ENCODE measurements at places on chromosomes 13 and 19.

DNA sequence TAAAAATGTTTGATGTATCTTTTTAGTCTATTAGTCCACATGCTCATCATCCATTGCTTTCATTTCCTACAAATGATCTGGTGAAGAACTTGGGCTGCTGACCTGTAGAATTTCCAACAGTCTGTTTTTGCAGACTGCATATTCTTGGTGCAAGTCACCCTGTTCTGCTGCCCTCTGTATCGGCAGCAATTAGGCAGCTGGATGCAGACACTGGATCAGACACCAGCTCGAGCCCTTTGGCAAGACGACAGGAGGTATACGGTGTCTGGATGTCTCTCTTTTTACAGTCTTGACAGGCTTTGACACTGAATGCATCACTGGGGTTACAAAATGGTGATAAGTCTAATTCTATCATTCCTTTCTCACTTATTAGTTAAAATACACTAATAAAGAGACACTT, 21.8 kb downstream of the MTRF1 start:
- DNase-seq: no peak

GRCh38 chr19:3098141-3098514, 4.0 kb downstream of the GNA11 start:
- DNase-seq: peak; percentile 47

- DNase-seq: no peak
Measured at GRCh38 chr13:50192272-50192813, 177.1 kb downstream of the KCNRG start.

GRCh38 chr13:32262619-32263018, 52.5 kb downstream of the ZAR1L start:
- no peak for DNase-seq

- DNase-seq: peak; percentile 30
Measured at GRCh38 chr13:98503175-98504028, 73.5 kb downstream of the STK24 start.

GRCh38 chr19:29761575-29762232, 46.6 kb upstream of the C19orf12 start:
- no peak for DNase-seq

DNA sequence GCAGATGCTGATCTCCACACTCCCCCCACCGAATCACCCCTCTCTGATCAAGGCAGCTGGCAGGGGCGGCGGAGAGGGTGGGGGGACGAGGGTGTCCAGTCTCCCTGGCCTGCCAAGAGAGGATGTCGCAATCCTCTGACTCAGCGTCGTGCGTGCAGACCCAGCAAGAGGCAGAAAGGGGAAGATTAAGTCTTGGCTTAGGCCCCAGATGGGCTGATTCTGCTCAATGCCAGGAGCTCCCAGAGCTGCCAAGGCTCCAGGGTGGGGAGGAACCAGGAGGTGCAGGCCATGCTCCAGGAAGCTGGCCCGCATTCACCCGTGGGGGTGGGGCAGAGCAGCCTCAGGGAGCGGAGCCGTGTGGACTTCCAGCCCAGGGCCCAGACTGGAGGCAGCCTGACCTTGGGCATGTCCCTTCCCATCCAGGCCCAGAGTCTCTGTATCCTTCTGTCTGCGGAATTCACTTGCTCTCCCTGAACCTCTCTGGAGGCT, 6.6 kb upstream of the BCL3 start:
- DNase-seq: peak; percentile 100

GRCh38 chr19:42134535-42135070, 2.4 kb upstream of the POU2F2 start:
- no peak for DNase-seq

DNA sequence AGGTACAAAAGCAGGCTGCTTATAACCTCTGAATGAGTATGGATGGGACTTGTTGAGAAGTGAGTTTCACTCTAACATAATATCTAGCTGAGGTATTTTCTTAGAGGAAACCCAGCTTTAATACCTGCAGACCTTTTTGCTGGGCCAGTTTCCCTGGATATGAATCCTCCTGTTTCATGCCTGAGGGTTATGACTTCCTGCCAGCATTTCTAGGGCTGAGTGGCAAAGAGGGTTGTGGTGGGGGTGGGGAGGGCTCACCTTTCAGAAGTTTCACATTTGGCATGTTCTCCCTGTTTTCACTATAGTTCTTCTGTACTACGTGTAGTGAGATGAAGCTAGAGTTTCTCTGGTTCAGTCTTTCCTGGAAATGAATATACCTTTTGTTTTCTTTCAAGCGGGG, 73.7 kb downstream of the LACC1 start:
- DNase-seq: no peak

DNA sequence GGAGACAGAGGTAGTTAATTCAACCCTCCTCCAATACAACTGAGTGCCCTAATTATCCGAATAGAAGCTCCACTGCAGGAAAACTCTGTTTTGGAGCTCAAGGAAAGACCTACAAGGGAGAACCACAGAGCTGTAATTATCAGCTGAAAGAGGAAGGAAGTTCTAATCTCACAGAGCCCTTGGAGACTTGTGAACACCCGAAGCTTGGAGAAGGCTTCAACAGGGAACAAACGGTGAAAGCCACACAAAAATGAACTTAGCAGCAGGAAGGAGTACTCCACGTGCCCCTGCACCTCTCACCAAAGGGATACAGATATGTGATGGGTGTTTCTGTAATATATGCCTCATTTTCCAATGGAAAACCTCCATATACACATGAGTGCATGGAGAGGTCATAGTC, 61.1 kb downstream of the IRS2 start:
- DNase-seq: no peak

- DNase-seq: no peak
Measured at GRCh38 chr19:54877471-54877870, 3.4 kb downstream of the FCAR start.

- DNase-seq: no peak
Measured at GRCh38 chr13:58721273-58721672, 1089.7 kb downstream of the PCDH17 start.

DNA sequence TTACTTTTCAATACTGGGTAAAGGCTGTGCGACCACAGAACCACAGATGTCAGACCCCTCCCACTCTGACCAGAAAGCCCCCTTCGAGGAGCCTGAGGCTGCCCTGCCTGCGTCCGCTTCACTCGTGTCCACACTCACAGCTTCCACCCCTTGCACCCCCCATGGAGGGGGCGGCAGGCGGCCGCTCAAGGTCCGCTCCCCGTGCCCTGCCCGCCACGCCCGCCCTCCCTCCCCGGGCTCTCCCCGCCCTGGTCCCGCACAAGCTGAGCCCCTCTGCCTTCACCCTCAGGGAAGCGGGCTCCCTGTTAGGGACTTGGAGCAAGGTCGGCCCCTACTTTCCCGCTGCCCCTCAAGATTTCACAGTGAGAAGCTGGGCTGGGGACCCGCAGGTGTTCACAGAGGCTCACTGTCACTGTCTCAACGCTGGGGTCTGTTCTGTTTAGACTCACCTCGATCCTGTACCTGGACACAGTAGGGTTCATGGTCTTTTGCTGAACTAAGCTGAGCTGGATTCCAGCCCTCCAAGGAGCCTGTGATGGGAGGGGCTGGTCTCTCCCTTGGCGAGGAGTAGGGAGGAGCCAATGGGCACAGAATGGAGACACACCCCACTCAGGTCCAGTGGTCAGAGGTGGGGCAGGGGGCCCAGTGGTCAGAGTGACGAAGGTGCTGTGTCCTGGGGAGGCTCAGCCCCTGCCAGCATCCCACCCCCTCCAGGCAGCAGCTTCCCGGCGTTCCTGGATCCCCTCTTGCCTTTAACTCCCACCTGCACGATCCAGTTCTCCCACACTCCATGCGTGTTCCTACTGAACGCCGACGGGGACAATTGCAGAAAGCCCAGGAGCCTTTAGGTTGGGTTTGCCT, 69.5 kb downstream of the SPACA7 start:
- DNase-seq: no peak

DNA sequence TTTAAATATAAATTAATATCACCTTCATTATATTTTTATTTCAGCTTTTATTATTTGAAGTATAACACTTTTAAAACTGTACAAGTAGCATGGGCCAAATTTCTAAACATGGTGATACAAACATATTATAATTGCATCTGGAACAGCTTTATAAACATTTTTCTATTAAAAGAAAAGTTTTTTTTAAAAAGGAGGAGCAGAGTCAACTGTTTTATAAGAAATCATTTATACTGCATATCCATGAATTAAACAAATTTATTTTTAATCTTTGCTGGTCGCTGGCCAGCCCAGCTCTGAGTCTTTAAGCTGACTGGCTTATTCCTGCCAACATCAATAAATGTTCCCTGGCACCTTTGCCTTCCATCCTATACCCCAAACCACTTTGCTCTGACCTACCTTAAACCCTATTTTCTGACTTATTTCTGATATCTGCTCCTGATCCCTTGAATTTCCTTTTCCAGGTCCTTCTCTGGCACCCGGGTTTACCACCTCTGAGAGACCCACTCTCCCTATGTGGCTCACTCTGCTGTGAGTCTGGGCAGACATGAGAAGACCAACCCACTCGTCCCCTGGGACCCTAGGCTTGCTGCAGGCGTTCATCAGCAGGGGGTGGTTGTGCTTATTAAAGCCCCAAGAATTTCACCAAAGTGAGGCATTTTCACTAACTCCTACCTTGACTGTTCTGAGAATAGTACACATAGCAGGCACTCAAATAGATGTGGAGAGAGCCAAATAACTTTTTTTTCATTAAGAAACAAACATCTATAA, 220.3 kb downstream of the KLF12 start:
- DNase-seq: peak; percentile 75

DNA sequence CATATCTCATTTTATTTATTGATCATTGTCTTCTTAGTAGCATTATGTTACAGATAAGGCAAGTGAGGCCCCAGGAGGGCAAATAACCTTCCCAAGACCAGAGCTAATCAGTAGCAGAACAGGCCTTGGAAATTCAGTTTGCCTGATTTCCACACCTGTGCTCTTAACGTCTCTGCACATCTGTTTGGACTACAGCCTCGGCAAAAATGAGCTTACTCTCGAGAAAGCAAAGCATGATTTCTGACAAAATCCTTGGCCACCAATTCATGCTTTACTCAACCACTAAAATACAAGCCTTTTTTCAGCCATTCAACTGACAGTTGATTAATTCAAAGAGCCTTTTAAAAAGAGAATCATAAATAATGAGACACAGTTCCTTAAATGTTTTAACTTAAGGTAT, 309.3 kb upstream of the HTR2A start:
- DNase-seq: no peak

DNA sequence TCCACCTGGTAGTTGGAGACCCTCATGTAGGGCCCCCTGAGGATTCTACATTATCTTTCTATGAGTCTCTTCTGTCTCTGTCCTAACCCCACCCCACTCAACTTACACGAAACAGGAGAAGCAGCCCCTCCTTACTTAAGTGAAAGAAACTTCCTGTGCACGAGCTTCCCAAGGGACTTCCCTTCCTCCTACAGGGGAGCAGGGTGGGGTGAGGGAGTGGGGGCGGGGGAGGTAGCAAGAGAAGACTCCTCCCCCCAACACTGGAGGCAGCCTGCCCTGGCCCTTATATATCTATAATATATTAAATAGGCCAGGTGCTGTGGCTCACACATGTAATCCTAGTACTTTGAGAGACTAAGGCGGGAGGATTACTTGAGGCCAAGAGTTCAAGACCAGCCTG, 5.5 kb upstream of the PDE4C start:
- no peak for DNase-seq

DNA sequence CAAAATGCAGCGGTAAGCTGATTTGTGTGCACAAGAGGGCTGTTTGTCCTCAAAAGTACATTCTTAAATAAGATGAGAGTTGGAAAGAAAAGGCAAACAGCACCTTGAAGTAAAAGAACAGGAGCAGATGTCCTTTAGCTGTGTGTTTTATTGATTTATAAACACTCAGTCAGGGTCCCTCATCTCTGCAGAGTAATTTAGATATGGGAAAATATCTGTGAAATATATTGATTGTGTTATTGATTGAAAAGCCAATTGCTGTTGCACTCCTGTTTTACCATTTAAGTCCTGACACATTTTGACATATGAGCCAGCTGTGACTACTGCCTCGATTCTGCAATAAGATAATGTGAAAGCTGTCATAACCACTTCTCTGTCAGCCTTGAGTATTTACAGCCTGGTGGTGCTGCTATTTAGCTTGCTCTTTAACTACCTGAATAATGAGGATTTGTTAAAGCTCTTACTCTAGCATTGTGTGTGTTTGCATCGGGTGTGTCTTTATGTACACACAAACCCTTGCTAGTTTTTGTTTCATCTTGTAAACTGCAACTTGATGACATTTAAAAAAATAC, 550.1 kb downstream of the DACH1 start:
- no peak for DNase-seq

GRCh38 chr19:7679771-7680605, 645 bp upstream of the TRAPPC5 start:
- DNase-seq: no peak

DNA sequence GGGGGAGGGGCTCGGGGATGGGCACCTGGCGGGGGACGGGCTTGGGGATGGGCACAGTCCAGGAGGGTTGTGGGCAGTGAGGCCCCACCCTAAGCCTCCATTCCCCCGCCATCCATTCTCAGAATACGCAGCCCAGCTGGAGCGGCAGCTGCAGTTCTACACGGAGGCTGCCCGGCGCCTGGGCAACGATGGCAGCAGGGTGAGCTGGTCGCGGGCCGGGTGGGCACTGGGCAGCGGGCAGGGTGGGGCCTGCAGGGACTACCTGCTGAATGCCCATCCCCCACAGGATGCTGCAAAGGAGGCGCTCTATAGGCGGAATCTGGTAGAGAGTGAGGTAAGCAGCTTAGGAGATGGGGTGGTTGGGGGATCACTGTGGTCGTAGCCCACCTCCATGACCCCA, 8.3 kb downstream of the PODNL1 start:
- no peak for DNase-seq

DNA sequence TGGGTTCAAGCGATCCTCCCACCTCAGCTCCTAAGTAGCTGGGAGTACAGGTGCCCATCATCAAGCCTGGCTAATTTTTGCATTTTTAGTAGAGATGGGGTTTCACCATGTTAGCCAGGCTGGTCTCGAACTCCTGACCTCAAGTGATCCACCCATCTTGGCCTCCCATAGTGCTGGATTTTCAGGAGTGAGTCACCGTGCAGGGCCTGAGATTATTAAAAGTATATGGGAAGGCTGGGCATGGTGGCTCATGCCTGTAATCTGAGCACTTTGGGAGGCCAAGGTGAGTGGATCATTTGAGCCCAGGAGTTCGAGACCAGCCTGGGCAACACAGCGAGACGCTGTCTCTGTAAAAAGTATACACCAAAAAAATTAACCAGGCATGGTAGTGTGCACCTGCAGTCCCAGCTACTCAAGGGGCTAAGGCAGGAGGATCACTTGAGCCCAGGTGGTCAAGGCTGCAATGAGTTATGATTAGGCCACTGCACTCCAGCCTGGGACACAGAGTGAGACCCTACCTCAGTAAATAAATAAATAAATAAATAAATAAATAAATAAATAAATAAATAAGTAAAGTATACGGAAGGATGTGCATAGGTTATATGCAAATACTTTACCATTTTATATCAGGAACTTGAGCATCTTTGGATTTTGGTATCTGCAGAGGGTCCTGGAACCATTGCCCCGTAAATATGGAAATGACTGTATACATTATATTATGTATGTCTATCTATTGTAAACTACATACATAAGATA, 854 bp downstream of the IL12RB1 start:
- DNase-seq: no peak

GRCh38 chr19:33187183-33187540, 7.0 kb upstream of the LRP3 start:
- no peak for DNase-seq

- no peak for DNase-seq
Measured at GRCh38 chr19:58557221-58558065, 968 bp downstream of the UBE2M start.

Measured in fibroblast of mammary gland (primary cell).